ENCODE measurements at places on chromosomes 7 and 10.

GRCh38 chr10:103820101-103821062 is 35.0 kb downstream of the SH3PXD2A start:
- no peak for DNase-seq

DNA sequence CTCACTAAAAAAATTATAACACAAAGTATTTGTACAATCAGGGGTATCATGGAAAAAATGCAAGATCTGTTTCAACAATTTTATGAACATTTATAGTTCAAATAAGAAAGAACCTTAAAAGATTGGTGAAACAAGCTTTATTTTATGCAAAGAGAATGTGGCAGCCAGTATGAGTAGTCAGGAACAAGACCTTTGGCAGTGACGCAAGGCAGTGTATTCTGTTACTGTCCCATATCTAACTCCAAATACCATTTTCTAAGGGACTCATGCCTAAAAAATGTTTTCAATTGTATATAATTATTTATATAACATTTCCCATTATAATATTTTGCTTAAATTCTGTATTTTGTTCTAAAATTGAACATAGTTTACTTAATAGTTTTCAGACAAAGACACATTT is 19.1 kb upstream of the FAM53B start:
- DNase-seq, result no peak

GRCh38 chr7:38168890-38169570 is 9.0 kb upstream of the STARD3NL start:
- DNase-seq, result no peak

DNA sequence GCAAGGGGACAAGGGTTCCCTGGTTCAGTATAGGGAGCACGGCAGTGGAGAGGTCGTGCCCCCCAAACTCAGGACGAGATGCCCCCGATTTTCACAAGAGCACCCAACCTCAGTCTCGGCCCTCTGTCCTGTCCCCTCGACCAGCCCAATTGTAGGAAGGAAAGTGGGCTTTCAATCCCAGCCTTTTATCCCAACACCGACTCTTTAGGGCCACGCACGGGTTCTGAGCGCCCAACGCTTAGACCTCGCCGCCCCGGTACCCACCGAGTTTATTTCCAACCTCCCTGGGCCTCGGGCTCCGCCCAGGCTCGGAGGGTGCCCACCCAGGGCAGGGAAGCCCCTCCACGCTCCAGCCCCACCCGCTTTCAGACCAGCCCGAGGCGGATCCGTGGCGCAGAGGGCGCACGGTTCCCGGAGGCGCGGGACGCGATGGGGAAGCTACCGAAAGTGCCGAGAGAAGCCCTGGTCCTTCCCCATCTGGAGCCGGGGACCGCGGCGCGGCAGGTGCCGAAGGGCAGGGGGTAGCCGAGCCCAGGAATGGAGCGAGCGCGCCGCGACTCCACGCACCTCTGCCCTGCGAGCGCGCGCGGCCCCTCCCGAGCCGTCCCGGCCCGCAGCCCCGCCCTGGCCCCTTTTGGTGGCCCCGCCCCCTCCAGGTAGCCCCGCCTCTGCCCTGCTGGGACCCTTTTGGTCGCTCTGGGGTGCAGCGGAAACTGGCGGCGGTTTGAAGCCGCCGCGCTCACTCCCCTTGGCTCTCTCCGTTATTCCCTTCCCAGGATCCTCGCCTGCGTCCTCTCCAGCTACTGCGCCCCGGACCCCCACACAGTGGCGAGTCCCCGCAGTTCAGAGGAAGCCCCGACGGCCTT is 20.4 kb downstream of the GRID2IP start:
- no peak for DNase-seq

DNA sequence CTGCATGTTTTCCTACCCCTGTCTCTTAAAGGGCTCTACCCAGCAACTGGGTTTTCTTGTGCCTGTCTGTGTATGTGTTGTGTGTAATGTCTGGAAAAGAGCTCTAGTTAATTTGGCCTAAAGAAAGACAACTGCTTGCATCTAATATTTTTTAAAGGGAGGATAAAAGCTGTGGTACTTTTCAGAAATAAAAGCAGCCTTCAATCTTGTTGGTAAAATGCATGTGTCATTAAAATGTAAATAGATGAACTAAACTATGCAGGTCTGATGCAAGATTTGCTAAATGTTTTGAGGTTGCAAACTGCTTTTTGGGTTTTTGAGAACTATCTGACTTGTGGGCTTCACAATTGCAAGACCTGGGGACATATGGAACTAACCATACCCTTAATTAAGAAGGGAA is 445.3 kb downstream of the HTR7 start:
- no peak for DNase-seq

DNA sequence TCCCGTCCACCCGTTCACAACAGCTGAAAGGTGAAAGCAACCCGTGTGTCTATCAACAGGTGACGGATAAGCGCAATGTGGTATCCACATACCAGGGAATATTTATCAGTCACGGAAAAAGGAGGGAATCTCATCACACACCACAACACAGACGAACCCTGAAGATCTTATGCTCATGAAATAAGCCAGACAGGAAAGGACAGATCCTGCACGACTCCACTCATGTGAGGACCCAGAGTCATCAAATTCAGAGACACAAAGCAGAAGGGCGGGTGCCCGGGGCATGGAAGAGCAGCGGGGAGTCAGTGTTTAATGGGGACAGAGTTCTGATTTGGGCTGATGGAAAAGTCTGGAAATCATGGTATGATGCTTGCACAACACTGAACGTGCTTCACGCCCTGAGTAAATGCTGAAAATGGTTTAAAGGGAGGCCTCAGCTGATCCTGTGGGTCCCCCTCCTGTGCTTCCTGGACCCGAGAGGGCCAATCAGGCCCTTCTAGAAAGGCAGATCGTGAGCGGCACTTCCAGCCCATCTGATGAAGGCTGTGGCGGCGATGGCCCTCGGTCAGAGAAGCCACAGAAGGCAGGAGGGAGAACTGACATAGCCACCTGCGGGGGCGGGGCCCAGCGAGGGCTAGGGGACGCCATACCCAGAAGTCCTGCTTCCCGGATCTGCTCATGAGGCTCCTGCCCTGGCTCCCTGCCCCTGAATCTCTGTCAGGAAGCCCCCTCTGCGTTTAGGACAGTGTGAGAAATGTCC is 19.1 kb downstream of the WDR86 start:
- no peak for DNase-seq

- no peak for DNase-seq
Observed at GRCh38 chr10:12241810-12242529, 46.0 kb downstream of the CDC123 start.

Measured in BJ (cell line).